Kidney epithelial cell (primary cell): ENCODE measurements at places on chromosomes 7 and 10. TPM values are rescaled to one million over a fixed set of nuclear protein-coding genes. Genes with fewer than 3 reads are reported as not detected.

GRCh38 chr7:149529136-149529718 lies 31.6 kb upstream of the ZNF746 start:
- no peak for DNase-seq

- DNase-seq, result no peak
Measured at GRCh38 chr10:91910467-91910866, 1.2 kb upstream of the FGFBP3 start.

GRCh38 chr10:77915319-77916105 lies 11.0 kb downstream of the DLG5 start:
- no peak for DNase-seq

Gene ANKRD61
- total RNA-seq, result not detected in 2 replicates

Gene SPDYE2
- total RNA-seq, result not detected in 2 replicates
